Small intestine (tissue), 16 donors: ENCODE measurements at places on chromosomes 3 and 15. TPM values are rescaled to one million over a fixed set of nuclear protein-coding genes. Genes with fewer than 3 reads are reported as not detected.

- DNase-seq, result no peak
Measured at GRCh38 chr15:23482228-23482627, 35.2 kb upstream of the GOLGA6L2 start.

DNA sequence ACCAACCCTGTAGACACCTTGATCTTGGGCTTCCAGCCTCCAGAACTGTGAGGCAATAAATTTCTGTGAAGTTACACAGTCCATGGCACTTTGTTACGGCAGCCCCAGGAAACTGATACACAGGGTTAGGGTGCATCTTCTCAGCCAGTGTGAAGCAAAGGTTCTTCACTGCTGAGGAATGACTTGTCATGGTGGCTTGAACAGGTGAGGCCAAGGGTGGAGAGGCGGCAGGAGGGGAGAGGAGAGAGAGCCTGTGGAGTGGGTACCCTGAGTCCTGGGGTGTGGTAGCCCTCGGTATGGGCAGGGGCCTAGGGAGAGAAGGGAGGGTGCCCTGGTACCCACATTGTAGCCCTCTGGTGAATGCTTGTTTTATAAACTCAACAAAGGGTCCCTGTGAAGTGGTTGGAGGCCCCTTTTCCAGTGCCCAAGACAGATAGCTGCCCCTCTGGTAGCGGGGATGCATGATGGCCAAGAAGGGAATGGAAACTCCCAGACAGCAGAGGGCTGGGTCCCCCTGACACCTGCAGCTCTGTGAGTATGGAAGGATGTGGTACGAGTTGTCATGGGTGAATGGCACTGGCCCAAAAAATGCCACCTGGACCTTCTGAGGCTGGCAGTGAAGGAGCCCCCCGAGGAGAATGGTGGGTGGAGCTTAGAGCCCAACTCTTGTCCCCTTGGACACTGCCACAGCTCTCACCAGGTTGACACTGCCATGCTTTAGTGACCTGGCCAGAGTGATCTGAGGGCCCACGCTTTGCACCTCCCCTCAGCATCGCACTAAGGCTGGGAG lies 49.6 kb downstream of the SPSB4 start:
- no peak for DNase-seq

The MEX3B gene
- polyA plus RNA-seq, result 3.0 TPM

GRCh38 chr3:78277220-78277619 lies 1237.3 kb downstream of the ROBO2 start:
- no peak for DNase-seq

The NGRN gene
- 41.4 TPM for polyA plus RNA-seq

- no peak for DNase-seq
Measured at GRCh38 chr15:50042775-50043174, 76.3 kb downstream of the ATP8B4 start.

- no peak for DNase-seq
Measured at GRCh38 chr15:74951006-74951405, 5.6 kb downstream of the RPP25 start.

DNA sequence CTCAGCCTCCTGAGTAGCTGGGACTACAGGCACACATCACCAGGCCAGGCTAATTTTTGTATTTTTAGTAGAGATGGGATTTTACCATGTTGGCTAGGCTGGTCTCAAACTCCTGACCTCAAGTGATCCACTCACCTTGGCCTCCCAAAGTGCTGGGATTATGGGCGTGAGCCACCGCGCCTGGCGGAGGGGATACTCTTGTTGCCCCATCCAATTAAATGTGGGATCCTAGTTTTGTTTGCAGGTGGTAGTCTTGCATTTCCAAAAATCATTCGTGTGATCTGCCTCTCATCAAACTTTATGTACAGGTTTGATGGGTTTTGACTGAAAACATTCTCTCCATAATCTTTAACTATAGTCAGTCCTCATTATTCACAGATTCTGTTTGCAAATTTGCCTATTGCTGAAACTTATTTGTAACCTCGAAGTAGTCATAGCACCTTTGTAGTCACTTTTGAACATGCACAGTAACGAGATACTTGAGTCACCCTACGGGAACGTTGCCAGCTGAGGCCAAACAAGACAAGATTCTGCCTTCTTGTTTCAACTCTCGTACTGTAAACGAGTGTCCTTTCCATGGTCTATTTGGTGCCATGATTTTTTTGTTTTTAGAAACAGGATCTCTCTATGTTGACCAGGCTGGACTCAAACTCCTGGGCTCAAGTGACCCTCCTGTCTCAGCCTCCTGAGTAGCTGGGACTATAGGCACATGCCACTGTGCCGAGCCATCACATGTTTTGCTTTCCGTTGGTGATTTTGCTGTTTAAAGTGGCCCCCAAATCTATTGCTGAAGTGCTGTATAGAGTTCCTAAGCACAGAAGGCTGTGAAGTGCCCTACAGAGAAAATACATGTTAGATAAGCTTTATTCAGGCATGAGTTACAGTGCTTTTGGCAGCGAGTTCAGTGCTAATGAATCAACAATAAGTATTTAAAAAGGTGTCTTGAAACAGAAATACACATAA lies 8.1 kb upstream of the MAPK6 start:
- no peak for DNase-seq

The LRRC49 gene
- 0.81 TPM for polyA plus RNA-seq

The ATP2C1 gene
- 48.1 TPM for polyA plus RNA-seq

- peak; percentile 93 for DNase-seq
Measured at GRCh38 chr3:188947401-188948280, 224.1 kb upstream of the TPRG1 start.

The GOLGA6A gene
- polyA plus RNA-seq, result not detected

The SCG3 gene
- 4.2 TPM for polyA plus RNA-seq
